H9 (cell line): ENCODE measurements at places on chromosomes 2 and 18.

- DNase-seq: no peak
These were observed 596.5 kb downstream of the BCL11A start for GRCh38 chr2:59956981-59957380.

GRCh38 chr2:42238644-42239288, 69.6 kb downstream of the EML4 start:
- peak; percentile 63 for DNase-seq

DNA sequence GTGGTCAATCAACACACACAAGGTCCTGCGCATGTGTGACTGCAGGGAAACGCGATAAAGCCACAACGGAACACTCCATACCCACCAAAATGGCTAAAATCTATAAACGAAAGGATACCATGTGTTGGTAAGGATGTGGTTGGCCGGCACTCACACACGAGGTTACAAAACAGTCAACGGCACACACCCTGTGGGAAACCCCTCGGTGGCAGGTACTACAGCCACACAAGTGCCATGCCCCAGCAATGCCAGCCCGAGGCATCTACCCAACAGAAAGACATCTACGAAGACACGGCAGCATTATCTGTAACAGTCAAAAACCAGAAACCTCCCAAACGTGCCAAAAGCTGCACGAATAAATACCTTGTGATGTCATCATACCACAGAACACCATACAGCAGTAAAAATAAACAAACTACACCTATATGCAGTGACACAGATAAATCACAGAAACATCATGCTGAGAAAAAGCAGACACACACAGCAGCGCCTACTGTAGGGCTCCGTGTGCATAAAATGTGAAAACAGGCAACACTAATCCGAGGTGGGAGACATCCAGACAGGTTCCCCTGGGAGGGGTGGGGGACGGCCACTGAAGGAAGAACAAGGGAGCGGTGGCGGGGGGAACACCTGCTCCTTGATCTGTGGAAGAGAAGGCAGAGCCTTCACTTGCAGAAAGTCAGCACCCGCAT, 36.7 kb downstream of the HDAC4 start:
- no peak for DNase-seq

DNA sequence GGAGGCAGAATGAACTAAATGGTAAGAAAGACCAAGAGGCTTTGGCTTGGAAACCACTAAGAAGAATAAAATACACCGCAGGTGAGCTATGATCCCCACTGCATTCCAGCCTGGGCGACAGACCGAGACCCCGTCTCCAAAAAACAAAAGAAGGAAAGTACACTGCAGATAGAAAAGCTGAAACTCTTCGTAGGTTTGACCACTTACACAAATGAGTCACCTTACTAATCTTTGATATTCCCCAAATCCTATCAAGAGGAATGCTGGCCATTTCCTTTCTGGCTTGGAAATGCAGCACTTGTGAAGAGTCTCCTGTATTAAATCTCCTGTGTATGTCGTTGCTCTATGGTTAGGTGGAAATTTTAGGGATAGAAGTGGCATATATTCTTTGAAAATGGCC, 108.8 kb downstream of the MTCL1 start:
- DNase-seq: no peak

GRCh38 chr2:217826520-217826919, 176.3 kb downstream of the TNS1 start:
- no peak for DNase-seq

DNA sequence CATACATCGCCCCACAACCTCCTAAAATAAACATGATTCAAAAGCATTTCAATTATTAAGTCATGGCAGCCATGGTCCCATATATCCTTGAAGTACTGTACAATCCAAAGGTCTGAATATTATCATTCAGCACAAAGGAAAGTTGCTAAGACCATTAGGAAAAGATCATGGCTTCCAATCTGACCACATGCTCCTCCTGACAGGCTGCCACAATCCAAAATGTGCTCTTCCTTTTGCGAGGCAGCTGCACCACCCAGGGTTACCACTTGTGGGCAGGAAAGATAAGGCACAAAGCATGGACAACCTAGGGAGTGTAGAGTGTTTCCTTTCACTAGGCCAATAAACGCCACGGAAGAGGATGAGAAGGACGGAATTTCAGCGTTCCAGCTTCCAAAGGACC, 5.4 kb downstream of the BOLA3 start:
- DNase-seq: peak; percentile 44

DNA sequence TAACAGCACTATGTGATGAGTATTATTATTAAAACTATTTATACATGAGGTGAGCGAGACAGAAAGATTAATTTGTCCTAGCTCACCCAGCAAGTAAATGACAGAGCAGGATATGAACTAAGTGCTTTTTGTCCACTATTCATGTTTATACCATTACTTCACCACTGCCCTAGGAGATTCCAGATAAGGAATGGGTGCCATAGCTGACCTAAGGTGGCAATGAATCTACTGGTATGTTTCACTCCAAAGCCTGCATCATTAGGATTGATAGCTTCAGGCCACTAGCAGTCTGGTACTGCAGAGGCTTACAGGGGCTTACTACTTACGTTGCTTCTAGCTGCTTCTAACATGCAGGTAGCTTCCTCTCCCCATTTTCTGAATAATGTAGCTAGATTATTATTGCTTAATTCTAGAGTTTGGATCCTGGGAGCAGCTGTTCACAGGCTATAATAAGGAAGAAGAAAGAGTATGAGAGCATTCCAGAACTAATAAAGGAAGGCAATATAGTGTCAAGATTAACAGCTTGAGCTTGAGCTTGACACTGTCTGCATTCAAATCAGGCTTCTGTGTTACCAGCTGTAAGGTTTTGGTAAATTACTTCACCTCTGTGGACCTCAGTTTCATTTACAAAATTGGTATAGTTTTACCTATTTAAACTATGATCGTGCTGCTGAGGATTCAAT, 153.7 kb downstream of the GALNT3 start:
- DNase-seq: no peak

DNA sequence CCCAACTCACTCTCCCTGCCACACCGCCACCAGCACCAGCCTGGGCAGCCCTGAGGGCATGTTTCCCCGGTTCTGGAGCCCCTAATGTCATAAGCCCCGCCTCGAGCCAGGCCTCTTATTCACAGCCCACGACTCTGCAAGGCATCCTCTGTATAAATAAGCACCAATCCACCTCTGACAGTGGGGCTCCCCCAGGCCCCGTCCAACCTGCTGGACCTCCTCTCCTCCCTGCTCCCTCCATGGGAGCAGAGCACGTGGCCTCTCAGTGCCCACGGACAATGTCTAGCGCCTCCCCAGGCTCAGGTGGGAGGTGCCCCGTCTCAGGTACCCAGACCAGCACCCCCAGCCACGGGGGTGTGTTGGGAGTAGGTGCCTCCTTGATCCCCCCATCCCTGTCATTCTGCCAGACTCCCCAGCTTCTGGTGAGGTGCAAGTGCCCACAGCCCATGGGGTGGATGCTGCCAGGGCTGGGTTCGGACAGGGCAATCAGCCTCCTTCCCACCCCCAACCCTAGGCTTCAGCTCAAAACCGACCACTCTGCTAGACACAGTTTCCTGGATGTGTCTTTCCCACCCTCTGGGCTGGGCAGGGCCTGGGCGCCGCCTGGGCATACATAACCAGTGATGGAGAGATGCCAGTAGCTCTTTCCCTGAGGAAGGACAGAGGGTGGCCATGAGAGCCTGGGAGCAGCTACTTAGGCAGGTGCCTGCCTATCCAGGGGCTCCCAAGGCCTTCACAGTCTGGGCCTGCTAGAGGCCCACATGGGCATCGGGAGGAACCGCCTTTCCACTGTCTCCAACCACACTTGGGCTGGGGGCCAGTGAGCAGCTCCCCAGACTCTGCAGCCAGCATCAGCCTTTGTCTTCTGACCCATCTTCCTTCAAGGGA, 1.6 kb upstream of the ADRA2B start:
- no peak for DNase-seq

DNA sequence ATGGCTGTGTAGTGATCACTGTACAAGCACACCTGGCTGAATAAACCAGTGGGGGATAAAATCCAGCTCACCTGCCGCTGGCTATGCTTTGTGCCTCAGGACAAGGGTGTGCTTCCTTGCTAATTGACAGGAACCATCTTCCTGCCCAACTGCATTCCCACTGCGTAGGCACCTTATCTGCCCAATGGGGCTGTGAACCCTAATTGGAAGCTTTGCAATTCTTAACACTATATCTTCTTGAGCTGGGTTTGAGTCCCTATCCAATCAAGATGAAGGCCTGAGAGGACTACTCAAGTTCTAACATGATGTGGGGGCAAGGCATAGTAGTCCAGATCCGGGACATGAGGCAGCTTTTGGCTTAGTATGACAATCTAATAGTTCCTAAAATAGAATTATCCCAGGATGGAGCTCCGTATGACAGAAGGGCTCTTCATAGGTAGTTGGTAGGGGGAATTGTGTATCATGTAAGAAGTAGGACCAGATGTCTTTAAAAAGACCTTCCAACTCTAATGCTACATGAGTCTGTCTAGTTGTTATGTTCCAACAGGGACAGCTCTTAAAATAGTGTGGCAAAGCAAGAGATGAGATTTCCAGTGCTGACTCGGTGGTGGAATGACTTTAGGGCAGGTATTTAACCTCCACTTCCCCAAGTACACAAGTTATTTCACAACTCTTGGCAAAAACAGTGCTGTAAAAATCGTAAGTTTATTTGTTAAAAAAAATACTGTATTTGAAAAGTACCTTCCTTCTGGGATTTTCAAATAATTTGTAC, 2.3 kb upstream of the TMEM150A start:
- DNase-seq: no peak

- DNase-seq: peak; percentile 49
These were observed 92.4 kb upstream of the ITGA6 start for GRCh38 chr2:172334988-172335387.

- DNase-seq: no peak
These were observed 137.3 kb downstream of the DCDC2C start for GRCh38 chr2:3840611-3841155.

GRCh38 chr18:10074110-10074509, 160.3 kb downstream of the VAPA start:
- no peak for DNase-seq

GRCh38 chr18:34942276-34942675, 98.9 kb upstream of the MAPRE2 start:
- DNase-seq: no peak

DNA sequence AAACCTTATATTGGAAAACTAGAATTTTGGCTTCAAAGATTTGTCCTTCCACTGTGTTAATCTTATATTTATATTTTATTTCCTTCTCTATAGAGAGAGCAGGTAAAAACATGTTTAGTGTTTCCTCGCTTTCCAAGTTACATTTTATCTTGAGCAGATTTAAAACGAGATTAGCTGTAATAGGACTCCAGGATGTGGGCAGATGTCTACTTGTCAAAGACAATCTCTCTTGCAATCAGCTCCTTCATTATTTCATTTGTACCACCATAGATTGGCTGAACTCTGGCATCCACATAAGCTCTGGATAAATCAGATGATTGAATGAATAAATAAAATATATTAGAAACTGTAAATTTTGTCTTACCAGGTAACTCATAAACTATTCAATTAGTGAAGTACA, 17.5 kb upstream of the KANSL1L start:
- DNase-seq: no peak

DNA sequence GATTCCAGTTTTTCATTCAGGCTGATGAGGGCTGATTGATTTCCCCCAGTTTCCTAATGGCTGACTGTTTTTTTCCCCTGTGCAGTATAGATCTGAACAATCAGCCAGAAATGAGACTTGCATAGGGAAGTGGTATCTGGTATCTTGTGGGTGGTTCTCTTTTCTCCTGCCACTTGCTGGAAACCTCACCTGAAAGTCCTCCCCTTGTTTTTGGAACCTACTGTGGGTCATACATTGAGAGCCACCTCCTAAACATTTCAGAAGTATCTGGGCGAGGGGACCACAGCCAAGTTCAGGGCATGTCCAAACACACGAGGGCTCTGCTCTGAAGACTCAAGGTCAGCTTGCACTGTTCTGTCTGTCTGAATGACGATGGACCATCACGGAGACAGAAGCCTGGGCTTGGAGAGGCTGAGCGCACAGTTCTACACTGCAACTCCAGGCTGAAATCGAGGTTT, 19.3 kb downstream of the ALPK2 start:
- no peak for DNase-seq

- DNase-seq: no peak
These were observed 31.2 kb upstream of the EN1 start for GRCh38 chr2:118878531-118879149.

GRCh38 chr2:117726747-117727146, 87.7 kb upstream of the DDX18 start:
- no peak for DNase-seq

DNA sequence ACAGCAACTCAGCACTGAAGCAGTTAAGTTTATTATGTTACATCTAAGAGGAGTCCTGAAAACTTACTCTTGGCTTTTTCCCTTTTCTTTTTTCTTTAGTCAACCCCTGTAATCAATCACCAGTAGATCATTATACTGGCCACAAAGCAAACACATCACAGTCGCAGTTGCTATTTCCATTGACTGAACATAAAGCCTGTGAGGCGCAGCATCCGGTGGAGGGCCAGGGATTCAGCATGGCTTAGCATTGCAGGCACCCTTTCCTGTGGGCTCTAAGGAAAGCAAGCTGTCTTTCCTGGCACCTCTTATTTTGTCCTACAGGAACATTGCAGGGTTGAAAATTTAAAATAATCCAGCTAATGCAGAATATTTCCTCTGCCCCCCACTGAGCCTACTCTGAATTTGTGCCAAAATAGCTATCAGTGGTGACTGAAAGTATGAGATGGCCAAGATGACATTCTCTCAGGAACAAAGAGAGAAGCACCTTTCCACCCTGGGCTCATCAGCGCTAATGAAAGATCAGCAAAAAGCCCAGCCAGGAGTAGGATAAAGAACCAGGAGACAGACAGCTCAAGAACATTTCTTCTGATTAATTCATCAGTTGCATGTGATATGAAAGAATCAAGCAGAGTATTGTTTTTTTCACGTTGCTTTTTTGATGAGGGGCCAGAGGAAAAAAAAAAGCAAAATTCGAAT, 85.3 kb upstream of the SULT1C3 start:
- DNase-seq: no peak

GRCh38 chr2:150937030-150937429, 324.6 kb downstream of the RBM43 start:
- DNase-seq: no peak

DNA sequence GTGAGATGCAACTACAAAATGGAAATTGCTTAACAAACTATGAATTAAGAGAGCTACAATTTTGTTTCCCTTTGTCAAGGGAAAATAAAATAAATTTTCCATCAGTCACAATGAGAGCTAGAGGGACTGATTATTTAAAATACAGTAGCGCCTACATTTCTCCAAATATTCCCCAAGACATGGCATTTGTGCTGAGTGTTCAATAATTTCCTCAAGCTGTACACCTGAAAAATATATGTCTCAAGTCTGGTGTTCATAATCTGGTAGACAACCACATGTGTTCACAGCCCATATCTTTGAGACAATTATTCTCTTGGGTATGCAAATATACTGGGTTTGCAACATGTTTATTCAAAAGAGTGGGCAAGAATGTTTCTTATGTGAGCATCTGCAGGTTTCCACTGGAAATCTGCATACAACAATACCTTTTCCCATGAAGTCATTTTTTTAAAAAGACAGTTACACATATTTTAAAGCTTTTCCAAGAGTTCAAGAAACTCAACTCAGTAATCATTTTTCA, 240.1 kb upstream of the VRK2 start:
- DNase-seq: no peak

GRCh38 chr2:105683011-105683492, 61.7 kb upstream of the NCK2 start:
- DNase-seq: no peak

- DNase-seq: no peak
These were observed 68.0 kb upstream of the RIOK3 start for GRCh38 chr18:23384778-23385736.
